ENCODE measurements at places on chromosomes 6 and 20.

GRCh38 chr20:51195990-51196389, 173.1 kb upstream of the KCNG1 start:
- DNase-seq, result no peak

GRCh38 chr6:36979347-36979742, 6.7 kb downstream of the MTCH1 start:
- no peak for DNase-seq

- peak; percentile 93 for DNase-seq
Measured at GRCh38 chr6:33579828-33580714, at the start of gene BAK1. TSS of gene BAK1 (minus strand) at chr6:33580276. CDS start at chr6:33577604, 2,672 bp downstream.

GRCh38 chr20:3312940-3313682, 74.1 kb upstream of the SLC4A11 start:
- DNase-seq, result no peak

- DNase-seq, result no peak
Measured at GRCh38 chr6:32882879-32883250, 28.9 kb downstream of the PSMB9 start.

DNA sequence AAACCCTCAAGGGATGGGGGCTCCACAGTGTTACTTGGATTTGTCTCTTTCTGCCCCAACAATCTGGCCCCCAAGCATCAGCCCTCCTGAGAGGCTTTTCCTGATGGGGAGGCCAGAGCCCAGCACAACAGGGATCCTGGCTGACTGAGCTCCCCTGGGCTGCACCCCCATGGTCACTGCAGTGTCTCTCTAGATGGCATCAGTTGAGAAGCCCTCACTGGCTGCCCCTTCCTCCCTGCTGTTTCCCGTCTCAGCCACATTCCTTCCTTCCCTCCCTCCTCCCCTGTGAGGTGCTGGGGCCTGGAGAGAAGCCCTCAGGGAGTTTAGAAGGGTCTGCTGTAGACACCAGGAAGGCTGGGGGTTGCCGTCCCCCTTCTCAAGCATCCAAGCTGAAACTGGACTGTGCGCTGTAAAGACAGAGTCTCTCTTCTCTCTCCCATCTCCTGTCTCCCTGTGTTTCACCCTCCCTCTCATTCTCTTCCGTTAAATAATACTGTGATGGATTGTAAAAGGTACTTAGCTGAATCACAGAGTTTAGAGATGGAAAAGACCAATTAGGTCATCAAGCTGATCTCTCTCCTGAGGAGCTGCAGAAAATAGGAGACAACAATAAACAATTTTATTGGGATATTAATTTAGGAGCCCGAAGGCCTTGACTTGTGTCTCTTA, 29.7 kb downstream of the SAYSD1 start:
- DNase-seq, result no peak

DNA sequence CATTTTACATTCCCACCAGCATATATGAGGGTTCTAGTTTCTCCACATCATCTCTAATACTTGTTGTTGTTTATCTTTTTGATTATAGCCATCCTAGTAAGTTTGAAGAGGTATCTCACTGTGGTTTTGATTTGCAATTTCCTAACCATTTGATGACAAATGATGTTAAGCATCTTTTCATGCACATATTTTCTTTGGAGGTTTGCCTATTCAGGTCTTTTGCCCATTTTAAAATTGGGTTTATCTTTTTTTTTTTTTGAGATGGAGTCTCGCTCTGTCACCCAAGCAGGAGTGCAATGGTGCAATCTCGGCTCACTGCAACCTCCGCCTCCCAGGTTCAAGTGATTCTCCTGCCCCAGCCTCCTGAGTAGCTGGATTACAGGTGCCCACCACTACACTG, 4.0 kb downstream of the RBCK1 start:
- DNase-seq, result no peak

- no peak for DNase-seq
Measured at GRCh38 chr20:64238851-64239387, 16.6 kb upstream of the PCMTD2 start.

- peak; percentile 33 for DNase-seq
Measured at GRCh38 chr6:147986846-147987245, 355.8 kb upstream of the SASH1 start.

GRCh38 chr6:135871878-135872277, 20.4 kb downstream of the PDE7B start:
- DNase-seq, result no peak

DNA sequence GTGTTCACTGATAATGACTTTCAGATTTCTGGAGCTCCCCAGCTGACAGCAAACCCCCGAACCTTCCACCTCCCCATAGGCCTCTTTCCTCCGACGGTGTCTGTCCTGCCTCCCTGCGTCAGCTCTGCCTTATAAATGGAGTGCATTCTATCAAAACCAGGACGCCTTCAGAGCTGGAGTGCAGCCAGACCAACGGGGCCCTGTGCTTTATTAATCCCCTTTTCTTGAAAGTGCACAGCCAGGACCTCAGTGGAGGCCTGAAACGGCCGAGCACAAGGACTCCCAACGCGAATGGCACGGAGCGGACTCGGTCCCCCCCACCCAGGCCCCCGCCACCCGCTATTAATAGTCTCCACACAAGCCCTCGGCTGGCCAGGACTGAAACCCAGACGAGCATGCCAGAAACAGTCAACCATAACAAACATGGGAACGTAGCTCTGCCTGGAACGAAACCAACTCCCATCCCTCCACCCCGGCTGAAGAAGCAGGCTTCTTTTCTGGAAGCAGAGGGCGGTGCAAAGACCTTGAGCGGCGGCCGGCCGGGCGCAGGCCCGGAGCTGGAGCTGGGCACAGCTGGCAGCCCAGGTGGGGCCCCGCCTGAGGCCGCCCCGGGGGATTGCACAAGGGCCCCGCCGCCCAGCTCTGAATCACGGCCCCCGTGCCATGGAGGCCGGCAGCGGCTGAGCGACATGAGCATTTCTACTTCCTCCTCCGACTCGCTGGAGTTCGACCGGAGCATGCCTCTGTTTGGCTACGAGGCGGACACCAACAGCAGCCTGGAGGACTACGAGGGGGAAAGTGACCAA, 42.3 kb upstream of the NAA20 start:
- no peak for DNase-seq

- DNase-seq, result no peak
Measured at GRCh38 chr6:101689695-101690094, 296.2 kb downstream of the GRIK2 start.

GRCh38 chr6:6315660-6316059, 4.8 kb downstream of the F13A1 start:
- DNase-seq, result peak; percentile 58

DNA sequence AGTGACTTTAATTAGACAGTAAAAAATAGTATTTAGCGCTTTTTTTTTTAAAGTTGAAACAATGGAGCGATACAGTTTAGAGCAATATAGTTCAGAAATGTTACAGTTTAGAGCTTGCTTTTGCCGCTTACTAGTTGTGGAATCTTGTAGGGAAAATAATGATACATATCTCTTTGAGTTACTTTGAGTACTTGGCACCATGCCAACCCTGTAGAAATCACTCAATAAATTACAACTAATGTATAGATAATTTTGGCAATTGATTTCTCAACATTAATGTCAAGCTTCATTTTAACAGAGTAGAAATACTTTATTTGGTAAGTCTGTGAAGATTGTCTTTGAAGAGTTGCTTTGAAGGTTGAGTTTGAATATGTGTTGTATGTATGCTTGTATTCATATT, 27.4 kb downstream of the CDC40 start:
- DNase-seq, result no peak

GRCh38 chr20:5767493-5768098, 17.4 kb downstream of the SHLD1 start:
- DNase-seq, result no peak

GRCh38 chr6:20755631-20756030, 221.4 kb downstream of the CDKAL1 start:
- DNase-seq, result no peak

DNA sequence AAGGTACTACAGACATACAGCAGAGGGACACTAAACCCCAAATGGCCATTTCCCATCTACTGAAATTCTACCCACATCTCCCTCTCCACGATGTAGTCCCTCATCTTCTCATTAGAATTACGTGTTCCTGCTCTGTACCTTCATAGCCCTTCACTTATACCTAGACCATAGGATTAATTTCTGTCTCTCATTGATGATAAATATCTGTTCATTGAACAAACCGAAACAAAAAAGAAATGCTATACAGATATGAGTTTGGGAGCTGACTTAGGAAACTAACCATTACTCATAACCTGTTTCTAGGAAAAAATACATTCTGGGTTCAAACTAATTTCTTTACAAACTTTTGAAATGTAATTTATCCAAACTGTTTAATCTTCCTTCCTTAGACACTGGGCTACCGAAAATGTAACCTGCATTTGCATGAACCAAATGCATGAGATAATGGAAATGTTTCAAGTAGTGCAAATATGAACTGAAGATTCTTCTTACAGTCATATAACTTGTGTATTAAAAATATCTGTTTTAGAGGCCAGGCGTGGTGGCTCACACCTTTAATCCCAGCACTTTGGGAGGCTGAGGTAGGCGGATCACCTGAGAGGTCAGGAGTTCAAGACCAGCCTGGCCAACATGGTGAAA, 85.3 kb downstream of the GJA10 start:
- DNase-seq, result no peak

DNA sequence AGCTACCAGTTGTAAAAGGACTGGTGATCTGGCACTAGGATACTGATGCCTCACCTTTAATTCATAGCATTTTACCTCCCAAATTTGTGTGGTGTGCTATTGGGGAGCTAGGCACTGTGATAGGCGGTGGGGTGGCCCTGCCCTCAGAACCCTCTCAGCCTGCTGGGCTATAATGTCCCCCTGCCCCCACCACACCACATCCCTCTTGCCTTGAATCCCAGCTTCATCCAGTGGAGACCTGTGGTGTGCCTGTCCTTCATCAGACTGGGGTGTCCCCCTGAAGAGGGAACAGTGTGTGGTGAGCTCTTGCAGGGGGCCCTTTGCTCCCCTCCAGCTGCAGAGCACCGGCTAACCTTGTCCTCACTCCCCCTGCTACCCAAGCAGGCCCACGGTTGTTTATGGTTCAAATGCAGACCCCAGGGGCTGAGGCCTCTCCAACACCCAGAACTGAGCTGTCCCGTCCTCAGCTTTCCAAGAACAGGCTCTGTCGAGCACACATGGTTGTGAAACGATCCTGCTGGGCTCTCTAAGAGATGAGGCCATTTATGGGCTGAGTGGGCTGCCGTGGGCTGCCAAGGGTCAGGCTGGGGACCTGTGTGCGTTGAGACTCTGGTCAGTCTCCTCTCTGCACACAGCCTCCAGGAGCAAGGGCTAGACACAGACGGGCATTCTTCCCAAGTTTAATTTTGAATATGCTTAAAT, 26.9 kb upstream of the VEGFA start:
- DNase-seq, result no peak

- no peak for DNase-seq
Measured at GRCh38 chr6:50714487-50715379, 1.4 kb downstream of the TFAP2D start.

DNA sequence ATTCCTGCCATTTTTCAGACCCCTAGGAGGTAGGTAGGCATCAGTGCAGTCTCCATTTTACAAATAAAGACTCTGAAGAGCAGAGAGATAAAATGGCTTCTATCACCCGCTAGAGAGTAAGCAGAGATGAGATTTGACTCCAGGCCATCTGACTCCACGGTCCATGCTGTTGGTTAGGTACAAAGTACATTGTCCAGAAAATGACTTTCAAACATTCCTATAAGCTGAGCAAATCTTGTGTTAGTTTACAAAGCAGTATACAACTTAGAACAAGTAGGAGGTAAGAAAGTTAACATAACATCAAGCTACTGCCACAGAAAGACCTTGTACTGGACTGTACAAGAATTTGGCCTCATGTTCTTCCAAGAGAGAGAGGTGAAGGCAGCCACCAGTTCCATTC, 14.9 kb downstream of the BTN1A1 start:
- no peak for DNase-seq

- no peak for DNase-seq
Measured at GRCh38 chr20:24648481-24648880, 179.1 kb downstream of the SYNDIG1 start.

DNA sequence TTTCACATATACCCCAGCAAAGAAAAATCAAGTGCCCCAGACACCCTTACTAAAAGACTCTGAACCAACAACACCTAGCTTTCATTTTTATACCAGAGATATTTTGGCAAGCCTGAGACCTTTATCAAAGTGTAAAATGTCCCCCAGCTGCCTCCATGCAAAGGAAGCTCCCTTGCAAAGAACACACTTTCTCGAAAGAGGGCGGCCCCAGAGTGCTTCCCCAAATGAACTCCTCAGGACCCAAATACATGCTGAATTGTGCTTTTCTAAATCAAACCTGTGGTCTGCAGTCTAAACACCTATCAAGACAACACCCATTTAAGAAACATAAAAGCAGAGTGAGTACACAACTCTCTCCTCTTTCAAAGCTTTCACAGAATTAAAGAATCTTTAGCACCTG, 490 bp downstream of the IPCEF1 start:
- no peak for DNase-seq

DNA sequence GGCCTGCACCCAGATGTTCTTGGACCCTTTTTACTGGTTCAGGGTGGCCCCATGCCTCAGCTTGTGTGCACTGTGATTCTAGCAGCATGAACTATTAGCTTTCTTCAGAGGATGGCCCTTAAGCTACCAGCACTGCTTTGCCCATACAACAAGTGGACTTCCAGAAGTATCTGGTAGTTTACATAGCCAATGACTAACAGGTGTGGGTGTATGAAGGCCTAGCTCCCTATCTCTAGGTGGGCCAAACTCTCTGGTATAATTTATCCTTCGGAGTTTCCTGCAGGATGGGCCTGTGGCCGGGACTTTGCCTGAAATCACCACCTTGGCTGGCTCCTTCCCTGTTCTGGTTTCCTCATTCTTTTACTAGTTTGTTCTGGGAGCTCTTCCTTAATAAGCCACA, 26.1 kb upstream of the JAG1 start:
- no peak for DNase-seq

DNA sequence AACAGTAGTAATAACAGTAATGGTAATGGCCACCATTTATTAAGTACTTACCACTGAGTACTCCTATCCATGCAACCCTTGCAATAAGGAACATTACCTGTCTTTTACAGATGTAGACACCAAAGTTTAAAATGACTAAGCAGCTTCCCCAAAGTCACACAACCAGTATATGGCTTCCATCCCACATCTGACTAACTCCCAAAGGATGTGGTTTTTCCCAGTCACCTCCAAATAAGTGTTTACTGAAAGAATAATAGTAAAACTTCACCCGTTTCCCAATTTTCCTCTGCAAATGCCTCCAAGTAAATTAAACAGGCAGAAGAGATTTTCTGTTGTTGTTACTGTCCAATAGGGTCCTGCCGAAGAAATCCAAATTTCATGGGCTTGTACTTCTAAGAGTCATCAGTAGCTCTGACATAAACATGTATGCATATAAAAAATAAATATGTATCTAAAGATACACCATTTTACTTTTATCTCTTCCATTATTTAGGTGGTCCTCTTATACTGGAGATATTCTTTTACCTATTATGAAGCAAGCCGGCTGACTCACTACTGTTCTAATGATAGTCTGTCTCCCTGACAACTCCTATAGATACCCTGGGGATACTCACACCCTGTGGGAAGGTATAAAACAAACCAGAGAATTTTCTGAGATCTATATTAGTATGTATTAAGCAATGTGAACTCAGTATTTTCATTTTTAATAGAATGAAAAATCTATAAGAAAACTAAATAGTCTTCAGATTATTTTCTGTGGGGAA, 77.9 kb upstream of the ID4 start:
- no peak for DNase-seq

GRCh38 chr6:16331384-16332174, 93.2 kb downstream of the GMPR start:
- peak; percentile 79 for DNase-seq

GRCh38 chr6:131381052-131381708, 191.8 kb upstream of the ARG1 start:
- DNase-seq, result no peak
